Activated CD8-positive, alpha-beta memory T cell treated with anti-CD3 and anti-CD28 coated beads, Interleukin-2, amount 50 U/mL, for 4 hours (primary cell): ENCODE measurements at places on chromosomes 7 and 10.

DNA sequence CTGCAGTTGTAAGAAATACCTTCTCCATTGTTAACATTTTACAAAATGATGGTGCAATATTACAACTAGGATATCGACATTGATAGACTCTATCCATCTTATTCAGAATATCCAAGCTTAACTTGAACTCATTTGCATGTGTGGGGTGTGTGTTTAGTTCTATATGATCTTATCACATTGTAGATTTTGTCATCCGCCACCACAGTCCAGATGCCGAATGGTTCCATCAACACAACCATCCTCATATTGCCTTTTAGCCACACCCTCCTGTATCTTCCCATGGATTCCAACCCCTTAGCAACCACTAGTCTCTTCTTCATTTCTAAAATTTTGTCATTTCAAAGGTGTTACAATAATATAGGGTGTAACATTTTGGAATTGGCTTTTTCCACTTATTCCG is 452.9 kb upstream of the AKR1E2 start:
- no peak for DNase-seq

DNA sequence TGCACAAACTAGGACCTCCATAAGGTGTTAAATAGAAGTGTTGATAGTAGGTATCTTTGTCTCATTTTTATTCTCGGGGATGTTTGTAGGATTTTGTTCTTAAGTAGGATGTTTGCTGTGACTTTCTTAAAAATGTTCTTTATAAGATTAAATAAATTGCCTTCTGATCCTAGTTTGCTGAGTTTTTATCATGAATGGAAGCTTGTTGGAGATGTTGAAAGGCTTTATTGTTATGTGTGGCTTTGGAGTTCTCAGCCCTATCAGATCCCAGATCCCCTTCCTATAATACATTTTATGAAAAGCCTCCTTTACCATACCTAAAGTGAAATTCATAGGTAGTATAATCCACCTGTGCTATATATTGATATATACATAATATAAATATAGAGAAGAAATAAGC is 40.1 kb downstream of the NHLRC2 start:
- no peak for DNase-seq

DNA sequence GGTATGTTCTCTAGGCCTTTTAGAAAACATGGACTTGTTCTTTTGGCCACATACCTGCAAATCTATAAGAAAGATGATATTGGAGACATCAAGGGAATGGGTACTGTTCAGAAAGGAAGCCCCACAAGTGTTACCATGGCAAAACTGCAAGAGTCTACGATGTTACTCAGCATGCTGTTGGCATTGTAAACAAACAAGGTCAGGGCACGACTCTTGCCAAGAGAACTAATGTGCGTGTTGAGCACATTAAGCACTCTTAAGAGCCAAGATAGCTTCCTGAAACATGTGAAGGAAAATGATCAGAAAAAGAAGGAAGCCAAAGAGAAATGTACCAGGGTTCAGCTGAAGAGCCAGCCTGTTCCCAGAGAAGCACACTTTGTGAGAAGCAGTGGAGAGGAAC is 37.1 kb downstream of the SDK1 start:
- DNase-seq, result no peak

DNA sequence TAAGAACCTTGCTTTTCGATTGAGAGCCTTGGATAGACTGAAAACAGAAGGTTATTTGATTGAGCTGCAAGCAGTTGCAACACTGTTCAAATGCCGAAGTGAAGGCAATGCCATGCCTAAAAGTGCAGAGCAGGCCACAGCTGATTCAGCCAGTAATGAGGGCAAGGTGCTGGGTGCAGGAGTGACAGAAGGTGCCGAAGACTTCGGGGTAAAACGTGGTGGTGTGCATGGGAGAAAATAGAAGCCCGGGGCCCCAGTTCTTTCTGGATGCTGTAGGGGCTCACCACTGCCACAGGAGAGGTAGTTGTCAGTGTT is 43.6 kb upstream of the GATAD1 start:
- no peak for DNase-seq

GRCh38 chr10:22243321-22243720 is 25.5 kb upstream of the EBLN1 start:
- no peak for DNase-seq

GRCh38 chr7:159042581-159043101 is 102.0 kb downstream of the VIPR2 start:
- no peak for DNase-seq
